Mucosa of gallbladder (tissue), 1 donor: ENCODE measurements at places on chromosomes 16 and 17. TPM values are rescaled to one million over a fixed set of nuclear protein-coding genes. Genes with fewer than 3 reads are reported as not detected.

SEZ6 gene
- total RNA-seq, result not detected

OR1F1 gene
- not detected for total RNA-seq

KRTAP4-4 gene
- not detected for total RNA-seq

TMEM220 gene
- total RNA-seq, result 17.7 TPM

AOC3 gene
- total RNA-seq, result 125 TPM

CACNG5 gene
- total RNA-seq, result not detected

PRSS21 gene
- total RNA-seq, result 4.4 TPM

FLII gene
- total RNA-seq, result 290 TPM

GJD3 gene
- total RNA-seq, result 1.9 TPM

AHSP gene
- total RNA-seq, result not detected

GRCh38 chr17:48026502-48027321 lies 10.9 kb downstream of the COPZ2 start:
- peak; percentile 86 for DNase-seq

- DNase-seq, result no peak
Observed at GRCh38 chr17:48442819-48443218, 12.8 kb upstream of the SKAP1 start.

DNA sequence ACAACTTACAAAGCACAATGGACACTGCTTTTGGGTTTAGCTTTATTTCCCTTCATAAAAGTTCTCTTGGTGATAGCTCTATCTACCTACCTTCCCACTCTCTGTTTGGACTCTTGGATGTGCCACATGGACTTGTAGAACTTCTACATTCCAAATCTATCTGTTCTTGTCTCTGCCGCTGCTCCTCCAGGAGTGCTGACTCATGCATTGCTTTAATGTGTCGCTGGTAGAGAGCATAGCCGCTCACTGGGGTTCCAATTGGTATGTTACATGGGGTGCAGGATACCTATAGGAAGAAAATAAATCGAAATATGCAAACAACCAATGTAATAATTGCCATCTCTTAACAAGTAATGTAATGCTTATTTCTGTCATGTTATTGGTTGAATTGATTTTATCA lies 92.1 kb downstream of the TTC19 start:
- no peak for DNase-seq

- no peak for DNase-seq
Observed at GRCh38 chr16:67053767-67054334, 24.9 kb downstream of the CBFB start.

DNA sequence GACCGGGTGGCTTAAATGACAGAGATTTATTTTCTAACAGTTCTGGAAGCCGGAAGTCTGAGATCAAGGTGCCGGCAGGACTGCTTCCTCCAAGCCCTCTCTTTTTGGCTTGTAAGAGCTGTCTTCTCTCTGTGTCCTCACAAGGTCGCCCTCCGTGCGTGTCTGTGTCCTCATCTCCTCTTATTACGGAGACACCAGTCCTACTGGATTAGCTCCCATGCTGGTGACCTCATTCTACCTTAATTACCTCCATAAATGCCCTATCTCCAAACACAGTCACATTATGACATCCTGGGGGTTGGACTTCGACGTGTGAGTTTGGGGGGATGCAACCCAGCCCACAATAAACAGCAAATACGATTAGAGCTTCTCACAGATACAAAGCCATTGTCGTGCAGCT lies 161.5 kb downstream of the FOXL1 start:
- no peak for DNase-seq

DNA sequence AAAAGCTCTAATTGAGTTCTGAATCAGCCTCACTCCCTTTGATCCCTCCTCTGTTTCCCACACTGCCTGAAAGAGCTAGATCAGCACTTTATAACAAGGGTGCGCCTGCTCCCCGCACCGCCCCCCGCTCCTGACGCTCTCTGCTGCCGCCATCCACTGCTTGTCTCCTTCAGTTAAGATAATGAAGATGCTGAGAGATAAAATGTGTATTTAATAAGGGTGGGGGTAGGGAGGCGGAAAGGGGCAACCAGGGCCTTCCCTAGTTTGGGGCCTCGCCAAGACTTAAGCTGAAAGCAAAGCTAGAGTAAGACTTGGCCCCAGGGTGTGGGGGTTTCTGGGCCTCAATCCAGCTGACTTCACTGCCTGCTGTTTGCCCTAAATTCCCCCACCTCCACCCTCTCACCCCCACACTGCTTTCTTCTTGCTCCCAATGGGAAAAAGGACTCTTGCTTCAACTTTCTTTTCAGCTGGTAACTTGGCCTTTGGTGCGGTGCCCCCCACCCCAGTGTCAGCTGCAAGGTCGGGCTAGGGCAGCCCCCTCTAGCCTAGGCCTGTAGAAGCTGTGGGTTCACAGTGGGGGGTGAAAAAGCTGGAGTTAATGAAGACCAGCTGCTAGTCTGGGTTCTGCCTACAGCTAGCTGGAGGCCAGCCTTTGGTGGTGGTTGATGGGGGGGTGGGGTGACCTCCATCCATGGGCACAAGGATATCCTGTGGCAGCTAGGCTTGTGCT lies 1.8 kb upstream of the RARA start:
- no peak for DNase-seq

GRCh38 chr16:85376292-85377095 lies 236.6 kb upstream of the GSE1 start:
- no peak for DNase-seq

DNA sequence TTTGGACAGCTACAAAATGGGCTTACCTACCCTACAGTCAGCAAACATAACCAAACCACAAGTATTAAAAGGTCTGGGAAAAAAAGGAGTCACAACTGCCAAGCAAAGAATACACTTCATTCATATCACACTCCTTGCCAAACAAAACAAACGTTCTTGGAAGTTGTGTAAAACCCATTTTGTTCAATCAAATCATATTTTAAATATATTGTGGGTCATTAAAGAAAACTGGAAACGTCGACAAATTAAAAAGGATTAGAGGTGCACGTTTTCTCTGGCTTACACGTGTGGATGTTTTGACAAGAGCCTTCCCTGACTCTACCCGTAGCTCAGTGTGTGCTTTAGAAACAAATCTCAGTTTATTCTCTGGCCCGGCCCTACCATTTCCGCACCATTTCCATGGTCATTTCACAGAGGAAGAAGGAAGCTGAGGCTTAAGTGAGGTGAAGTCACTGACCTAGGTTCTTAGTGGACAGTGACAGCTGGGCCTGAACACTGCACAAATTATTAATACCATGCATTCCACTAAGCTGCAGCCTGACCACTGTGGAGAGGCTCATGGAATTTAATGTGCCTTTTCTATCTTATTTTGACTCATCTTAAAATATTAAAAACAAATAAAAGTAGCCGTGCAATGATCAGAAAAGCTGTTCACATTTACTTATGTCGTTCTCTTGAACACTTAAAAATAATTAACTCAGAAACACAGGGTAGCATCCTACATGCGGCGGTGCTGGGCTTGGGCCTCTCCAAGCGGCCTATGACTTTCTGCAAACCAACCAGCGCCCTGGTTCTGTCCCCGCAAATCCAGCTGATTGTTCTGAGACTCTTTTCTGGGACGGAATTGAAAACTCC lies 968 bp downstream of the CEP112 start:
- no peak for DNase-seq

- no peak for DNase-seq
Observed at GRCh38 chr16:80554033-80554432, 13.2 kb downstream of the DYNLRB2 start.

- DNase-seq, result no peak
Observed at GRCh38 chr16:85634747-85635544, 21.8 kb downstream of the GSE1 start.

- DNase-seq, result peak; percentile 46
Observed at GRCh38 chr16:1331712-1332617, 1.5 kb upstream of the BAIAP3 start.

- DNase-seq, result no peak
Observed at GRCh38 chr17:73342541-73343167, 30.9 kb upstream of the CDC42EP4 start.

DNA sequence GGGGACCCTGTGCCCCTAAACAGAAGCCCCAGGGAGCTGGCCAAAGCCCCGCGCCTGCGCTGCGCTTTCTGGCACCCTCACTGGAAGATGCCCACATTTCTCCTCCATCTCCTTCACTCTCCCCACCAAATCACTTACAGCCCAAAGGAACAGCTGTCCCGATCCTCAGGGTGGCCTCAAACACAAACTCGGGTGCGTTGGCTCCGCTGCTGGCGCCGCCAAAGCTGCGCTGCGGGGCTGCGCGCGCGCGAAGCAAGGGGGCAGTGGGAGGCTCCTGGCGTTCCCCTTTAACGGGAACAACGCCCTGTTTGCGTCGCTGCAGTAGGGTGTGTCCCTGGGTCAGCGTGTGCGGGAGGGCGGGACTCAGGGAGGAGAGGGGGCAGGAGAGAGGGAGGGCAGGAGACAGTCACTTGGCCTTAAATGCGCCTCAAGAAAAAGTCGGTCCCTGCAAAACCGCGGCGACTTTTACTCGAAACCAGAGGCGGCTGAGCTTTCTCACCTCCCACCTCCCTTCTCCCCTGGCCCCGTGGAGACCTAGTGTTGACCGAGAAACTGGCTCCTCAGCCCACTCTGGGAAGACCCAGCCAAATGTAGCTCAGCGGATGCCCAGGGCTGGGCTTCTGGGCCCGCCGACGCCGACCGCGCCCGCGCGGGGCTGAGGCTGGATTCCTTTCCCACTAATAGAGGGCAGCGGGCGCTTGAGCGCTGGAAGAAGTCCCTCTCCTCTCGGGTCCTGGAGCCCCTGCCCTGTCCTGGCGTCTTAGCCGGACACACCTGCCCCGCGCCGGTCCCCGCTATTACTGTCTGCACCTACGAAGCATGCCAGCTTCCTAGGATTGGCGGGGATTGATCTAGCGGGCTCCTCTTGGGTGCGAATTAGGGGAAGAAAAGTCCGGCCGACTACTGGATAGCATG lies 2.6 kb downstream of the PMP22 start:
- peak; percentile 77 for DNase-seq

GRCh38 chr16:73052576-73052975 lies 4.6 kb upstream of the ZFHX3 start:
- no peak for DNase-seq

DNA sequence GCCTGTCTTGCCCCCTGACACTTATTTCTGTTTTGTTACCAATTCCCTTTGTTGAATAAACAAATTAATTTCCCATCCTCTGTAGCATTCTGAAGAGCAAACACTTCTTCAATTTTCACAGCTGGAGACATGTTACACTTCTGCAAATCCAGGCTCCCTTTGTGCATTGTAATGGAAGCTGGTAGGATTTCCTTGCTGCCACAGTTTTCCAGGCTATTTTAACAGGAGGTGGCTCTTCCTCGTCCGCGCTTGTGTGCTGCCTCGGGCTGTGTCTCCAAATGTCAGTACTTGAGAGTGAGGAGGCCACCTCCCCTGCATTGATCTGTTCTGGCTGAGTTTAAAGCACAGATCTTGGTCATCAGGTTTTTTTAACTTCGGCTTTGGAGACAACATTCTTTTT lies 40.0 kb downstream of the SOST start:
- no peak for DNase-seq

GRCh38 chr16:56558024-56558747 lies 6.7 kb upstream of the MT4 start:
- DNase-seq, result no peak

DNA sequence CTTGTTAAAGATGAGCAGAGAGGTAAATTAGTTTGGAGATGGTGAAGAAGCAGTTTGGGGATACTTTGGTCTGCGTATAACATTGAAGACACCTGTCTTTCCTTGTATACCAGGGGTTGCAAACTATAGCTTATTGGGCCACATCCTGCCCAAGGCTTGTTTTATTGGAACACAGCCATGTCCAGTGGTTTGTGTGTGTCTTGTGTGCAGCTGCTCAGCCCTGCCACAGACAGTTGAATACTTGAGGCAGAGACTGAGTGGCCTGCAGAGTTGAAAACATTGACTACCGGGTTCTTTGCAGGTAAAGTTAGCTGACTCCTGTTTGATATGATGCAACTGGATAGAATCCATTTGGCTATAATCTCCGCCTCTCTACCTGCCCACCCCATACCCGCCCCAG lies 224.4 kb downstream of the PRKCA start:
- DNase-seq, result no peak

DNA sequence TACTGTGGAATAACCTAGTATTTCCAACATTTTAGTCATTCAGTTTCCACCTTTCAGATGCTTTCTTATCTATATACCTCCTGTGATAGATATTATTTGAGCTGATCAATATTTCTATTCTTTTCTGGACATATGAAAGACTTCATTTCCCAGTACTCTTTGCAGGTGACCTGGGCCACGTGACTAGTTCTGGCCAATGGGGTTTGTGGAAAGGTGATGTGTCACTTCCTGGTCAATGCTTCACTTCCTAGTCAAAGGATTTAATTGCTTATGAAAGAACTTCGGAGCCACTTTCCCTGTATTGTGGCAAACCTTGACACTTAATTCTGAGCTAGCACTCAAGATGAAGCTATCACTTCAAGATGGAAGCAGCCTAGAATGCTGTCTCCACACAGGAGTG lies 248.9 kb upstream of the FOXF1 start:
- no peak for DNase-seq

DNA sequence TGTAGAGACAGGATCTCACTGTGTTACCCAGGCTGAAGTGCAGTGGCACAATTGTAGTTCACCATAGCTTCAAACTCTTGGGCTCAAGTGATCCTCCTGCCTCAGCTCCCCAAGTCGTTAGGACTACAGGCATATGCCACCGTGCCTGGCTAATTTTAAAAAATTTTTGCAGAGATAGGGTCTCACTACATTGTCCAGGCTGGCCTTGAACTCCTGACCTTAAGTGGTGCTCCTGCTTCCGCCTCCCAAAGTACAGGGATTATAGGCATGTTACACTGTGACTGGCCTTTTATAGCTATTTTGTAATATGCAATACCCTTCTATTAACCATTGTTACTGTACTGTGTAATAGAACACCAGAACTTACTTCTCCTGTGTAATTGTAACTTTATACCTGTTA lies 139.3 kb upstream of the ZNF267 start:
- DNase-seq, result no peak

- DNase-seq, result no peak
Observed at GRCh38 chr17:42288803-42289610, 709 bp downstream of the STAT5A start.

DNA sequence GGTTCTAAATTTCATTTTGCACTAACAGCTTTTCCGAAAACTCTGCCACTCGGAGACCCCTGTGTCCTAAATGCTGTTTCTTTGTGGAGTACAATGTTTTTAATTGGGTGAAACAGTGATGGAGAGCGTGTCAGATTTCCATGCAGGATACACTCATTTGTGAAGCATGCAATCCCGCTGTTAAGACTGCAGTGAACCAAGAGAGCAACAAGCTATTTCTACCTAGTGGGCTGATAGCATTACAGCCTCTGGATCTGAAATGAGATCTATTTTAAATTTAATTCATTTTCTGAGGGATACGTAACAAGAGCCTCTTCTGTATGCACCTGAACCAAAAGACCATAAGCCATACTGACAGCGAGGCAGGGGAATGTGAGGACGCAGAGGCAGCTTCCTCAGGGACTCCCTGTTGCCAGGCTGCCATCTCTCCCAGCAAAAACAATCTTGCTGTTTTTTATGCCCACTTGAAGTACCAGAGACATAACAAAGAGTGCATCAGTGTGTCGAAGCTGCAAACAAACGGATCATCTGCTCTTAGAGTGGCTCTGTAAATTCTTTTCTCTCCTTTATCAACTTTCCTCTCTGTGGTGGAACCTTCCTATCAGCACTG lies 199.9 kb upstream of the COX10 start:
- no peak for DNase-seq
